ENCODE measurements at places on chromosomes 6 and 20. TPM values are rescaled to one million over a fixed set of nuclear protein-coding genes. Genes with fewer than 3 reads are reported as not detected.

The CST5 gene
- not detected for total RNA-seq

The RTF2 gene
- 104 TPM for total RNA-seq

The QKI gene
- 156 TPM for total RNA-seq

The KCNK5 gene
- not detected for total RNA-seq

The GFRAL gene
- not detected for total RNA-seq

The DDO gene
- 1.1 TPM for total RNA-seq

The C4B gene
- total RNA-seq, result 1.1 TPM

The PTPRA gene
- total RNA-seq, result 20.8 TPM

The PRSS16 gene
- total RNA-seq, result not detected

The FUT9 gene
- not detected for total RNA-seq

The TCF15 gene
- 0.32 TPM for total RNA-seq

The SLC32A1 gene
- not detected for total RNA-seq

The GHRH gene
- total RNA-seq, result not detected

The YWHAB gene
- 134 TPM for total RNA-seq

The MARCKS gene
- total RNA-seq, result 150 TPM

The FAM83C gene
- not detected for total RNA-seq

The RNF217 gene
- 8.8 TPM for total RNA-seq

The GJA10 gene
- not detected for total RNA-seq

The CYP21A2 gene
- not detected for total RNA-seq

The ACSS1 gene
- total RNA-seq, result 14.0 TPM

The SCRT2 gene
- not detected for total RNA-seq

The RALGAPB gene
- total RNA-seq, result 22.1 TPM

The FAM83B gene
- not detected for total RNA-seq

The BPIFB3 gene
- not detected for total RNA-seq

The ERGIC3 gene
- total RNA-seq, result 244 TPM

The TREML4 gene
- not detected for total RNA-seq

The WFDC5 gene
- not detected for total RNA-seq

The PKIB gene
- total RNA-seq, result 0.97 TPM

The IRF4 gene
- total RNA-seq, result not detected

The MATN4 gene
- total RNA-seq, result not detected

The WASF1 gene
- total RNA-seq, result 12.3 TPM

The NKAPL gene
- 0.30 TPM for total RNA-seq

The UBD gene
- 0.32 TPM for total RNA-seq

The OSBPL2 gene
- 16.2 TPM for total RNA-seq

The USP49 gene
- 2.7 TPM for total RNA-seq

The PTGIS gene
- total RNA-seq, result 2.4 TPM

The SPTLC3 gene
- total RNA-seq, result under 0.01 TPM

The ENTPD6 gene
- total RNA-seq, result 45.5 TPM

The PRL gene
- total RNA-seq, result not detected

The DNMT3B gene
- 3.6 TPM for total RNA-seq

The SLC17A1 gene
- not detected for total RNA-seq

The PRDM13 gene
- total RNA-seq, result not detected

The MYCT1 gene
- total RNA-seq, result 133 TPM

The SCAF8 gene
- total RNA-seq, result 17.3 TPM
